ENCODE measurements at places on chromosomes 3 and 15.

DNA sequence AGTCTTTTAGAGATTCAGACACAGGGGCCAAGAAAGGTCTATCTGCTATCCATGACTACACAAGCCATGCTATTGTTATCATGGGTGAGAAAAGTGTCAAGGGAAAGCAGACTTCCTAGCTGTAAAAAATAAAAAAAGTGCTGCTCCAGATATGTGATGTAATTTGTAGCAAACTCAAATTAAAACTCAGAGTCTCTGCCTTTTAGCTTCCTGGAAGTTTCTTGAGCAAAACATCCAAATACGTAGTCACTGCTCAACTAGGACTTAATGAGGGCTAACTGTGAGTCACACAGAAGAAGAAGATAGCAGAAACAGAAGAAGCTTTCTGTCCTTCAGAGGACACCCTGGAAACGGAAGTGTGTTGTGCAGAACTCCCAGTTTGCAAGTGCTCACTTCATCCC, 393.4 kb upstream of the NR2F2 start:
- DNase-seq, result no peak

- no peak for DNase-seq
Measured at GRCh38 chr3:114650808-114651207, 357.0 kb downstream of the TIGIT start.

DNA sequence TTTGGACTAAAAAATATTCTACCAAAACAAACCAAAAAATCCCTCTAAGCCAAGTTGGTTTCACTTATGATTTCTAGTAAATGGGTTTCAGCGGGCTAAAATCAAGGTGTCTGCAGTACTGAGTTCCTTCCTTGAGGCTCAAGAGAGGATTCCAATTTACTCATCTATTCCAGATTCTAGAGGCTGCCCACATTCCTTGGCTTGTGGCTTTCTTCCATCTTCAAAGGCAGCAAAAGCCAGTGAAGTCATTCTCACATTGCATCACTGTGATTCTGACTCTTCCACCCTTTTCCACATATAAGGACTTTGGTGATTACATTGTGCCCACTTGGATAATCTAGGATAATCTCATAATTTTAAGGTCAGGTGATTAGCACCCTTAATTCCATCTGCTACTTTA, 48.1 kb downstream of the DPPA2 start:
- DNase-seq, result no peak

GRCh38 chr3:56207922-56208321, 260.3 kb downstream of the ERC2 start:
- no peak for DNase-seq

DNA sequence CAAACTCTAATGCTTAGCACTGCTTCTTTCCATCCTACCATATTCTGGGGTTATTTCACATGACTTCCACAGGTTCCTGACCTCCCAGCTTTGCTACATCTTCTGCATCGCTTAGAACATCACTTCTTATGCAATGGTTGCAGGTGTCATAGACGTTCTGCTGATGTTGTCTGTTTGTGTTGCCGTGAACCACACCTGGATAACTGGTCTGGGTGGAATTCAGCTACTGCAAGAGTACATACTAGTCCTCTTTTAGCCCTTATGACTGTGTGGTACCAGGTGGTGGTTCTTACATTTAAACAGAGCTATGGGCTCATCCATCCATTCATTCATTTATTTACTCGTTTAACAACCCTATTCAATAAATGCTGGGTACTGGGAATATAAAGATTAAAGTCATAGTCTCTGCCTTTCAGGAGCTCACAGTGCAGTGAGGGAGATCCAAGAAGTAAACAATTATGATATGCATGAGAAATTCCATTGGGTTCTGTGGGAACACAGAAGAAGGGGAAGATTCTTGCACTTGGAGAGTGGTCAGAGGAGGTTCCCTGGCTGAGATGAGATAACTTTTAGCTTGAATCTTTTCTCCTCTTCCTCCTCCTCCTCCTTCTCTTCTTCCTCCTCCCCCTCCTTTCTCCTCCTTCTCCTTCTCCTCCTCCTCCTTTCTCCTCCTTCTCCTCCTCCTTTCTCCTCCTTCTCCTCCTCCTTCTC, 30.8 kb downstream of the TMEM45A start:
- no peak for DNase-seq

DNA sequence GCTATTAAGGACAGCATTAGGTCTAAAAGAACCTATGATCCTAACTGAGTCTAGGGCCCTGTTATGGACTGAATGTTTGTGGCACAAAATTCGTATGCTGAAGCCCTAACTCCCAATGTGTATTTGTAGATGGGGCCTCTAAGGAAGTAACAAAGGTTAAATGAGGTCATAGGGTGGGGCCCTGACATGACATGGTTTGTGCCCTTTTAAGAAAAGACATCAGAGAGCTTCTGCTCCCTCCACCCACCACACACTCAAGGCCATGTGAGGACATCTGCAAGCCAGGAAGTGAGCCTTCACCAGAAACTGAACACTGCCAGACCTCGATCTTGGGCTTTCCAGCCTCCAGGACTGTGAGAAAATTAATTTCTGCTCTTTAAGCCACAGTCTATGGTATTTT, 49.2 kb downstream of the PHC3 start:
- DNase-seq, result no peak

GRCh38 chr15:72827226-72827625, 43.7 kb upstream of the ADPGK start:
- no peak for DNase-seq

DNA sequence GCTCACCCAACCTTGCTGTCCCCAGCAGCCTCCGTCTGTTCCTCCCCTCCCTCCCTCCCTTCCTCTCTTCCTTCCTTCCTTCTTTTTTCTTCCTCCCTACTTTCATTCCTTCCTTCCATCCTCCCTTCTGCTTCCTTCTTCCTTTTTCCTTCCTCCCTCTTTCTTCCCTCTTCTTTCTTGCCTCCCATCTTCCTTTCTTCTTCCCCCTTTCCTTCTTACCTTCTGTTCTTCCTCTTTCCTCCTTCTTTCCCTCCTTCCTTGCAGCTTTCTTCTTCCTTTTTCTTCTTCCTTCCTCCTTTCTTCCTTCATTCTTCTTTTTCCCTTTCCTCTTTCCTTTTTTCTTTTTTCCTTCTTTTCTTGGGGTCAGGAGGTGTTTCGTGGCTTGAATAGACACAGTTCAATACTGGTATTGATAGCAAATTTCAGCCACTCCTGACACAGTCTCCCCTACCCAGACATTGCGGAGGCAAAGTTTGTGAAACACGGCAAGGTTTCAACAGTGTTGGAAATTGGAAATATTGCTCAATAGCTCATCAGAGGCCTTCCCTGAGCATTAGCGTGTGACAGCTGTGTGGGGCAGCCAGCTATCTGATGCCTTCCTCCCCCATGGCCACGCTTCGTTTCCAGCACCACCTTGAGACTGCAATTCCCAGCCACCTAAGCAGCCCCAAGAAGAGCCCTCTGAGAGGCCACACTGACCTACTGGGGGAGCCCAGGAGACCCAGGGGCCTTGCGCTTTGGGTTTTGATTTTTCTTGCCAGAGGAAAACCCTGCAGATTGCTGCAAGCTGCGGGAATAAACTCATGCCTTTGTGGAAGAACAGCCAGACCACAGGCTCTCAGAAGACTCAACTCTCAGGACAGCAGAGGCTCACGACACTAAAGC, 82.2 kb downstream of the KLF15 start:
- no peak for DNase-seq

GRCh38 chr3:62727981-62728380, 147.2 kb downstream of the CADPS start:
- no peak for DNase-seq

DNA sequence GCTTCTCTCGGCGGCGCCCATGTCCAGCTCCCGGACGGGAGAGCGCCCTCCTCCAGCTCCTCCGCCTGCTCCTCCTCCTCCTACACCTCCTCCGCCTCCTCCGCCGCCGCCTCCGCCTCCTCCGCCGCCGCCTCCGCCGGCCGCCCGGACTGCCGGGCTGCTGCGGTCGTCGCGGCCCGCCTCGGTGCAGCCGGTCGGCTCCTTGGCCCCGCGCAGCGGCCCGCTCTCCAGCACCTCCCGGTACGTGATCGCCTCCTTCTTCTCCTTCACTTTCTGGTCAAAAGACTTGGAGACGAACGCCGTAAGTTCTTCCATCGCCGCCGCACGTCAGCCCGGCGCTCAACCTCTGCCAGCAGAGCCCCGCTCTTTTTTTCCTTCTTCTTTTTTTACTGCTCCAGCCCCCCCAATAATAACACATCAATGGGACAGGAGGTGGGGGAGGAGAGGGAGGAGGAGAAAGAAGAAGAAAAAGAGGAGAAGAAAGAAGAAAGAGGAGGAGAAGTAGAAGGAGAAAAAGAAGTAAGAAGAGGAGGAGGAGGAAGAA, 438 bp downstream of the SHOX2 start:
- peak; percentile 62 for DNase-seq

GRCh38 chr3:114974387-114974786, 172.7 kb downstream of the ZBTB20 start:
- no peak for DNase-seq

DNA sequence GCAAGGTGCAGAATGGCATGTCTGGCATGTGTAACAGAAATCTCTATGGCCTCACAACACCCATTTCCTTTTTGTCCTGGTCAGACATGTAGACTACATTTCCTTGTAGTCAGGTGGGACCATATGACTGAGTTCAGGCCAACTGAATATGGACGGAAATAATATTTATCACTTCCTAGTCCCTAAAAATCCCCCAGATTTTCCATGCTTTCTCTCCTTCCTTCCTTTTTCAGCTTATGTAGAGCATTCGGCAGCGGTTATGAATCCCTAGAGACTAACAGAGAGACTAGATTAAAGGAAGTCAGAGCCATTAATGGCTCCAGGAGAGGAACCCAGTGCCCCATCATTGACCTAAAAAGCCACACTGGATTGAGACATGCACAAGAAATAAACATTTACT, 35.8 kb downstream of the SLC9A9 start:
- no peak for DNase-seq

DNA sequence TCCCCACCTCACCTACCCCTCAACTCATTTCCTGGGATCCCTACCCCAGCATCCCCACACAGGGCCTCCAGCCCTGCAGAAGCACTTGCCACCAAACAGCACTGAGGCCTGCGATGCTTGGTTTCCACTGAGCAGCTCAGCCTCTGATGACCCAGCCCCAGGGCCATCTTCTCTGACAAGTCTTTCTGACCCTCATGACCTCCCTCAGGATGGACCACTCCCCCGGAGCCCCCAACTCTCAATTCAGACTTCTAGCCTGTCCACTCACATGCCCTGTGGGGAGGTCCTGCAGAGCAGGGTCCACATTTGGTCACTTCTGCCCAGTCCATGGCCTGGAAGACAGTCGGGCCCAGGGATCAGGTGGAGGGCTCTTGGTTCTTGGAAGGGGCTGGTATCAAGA, 63.4 kb upstream of the SPATA12 start:
- no peak for DNase-seq

DNA sequence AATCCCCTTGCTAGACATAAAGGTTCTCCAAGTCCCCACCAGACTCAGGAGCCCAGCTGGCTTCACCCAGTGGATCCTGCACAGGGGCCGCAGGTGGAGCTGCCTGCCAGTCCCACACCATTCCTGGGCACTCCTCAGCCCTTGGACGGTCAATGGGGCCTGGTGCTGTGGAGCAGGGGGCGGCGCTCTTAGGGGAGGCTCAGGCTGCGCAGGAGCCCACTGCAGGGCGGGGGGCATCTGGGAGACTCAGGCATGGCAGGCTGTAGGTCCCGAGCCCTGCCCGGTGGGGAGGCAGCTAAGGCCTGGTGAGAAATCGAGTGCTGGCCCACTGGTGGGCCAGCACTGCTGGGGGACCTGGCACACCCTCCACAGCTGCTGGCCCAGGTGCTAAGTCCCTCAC, 75.1 kb upstream of the TBC1D5 start:
- DNase-seq, result no peak

DNA sequence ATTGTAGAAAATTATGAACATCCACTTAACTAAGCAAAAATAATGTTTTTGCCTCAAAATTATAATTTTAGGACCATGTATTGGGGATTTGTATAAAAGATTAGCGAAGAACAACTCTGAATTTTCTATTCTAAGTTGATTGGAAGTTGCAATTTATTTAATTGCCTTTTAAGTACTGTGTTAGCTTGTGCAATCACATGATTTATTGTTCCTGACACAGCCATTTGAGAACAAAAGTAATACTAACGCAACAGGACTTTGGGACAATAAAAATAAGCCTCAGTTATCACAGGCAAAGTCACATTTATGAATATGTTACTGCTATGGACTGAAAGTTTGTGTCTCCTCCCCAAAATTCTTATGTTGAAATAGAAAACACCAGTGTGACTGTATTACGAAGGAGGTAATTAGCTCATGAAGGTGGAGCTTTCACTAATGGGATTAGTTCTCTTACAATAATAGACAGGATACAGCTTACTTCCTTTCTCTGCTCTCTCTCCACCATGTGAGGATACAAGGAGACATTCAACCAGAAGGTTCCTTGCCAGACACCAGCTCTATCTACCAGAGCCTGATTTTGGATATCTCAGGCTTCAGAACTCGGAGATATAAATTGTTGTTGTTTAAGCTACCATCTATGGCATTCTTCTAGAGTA, 745.9 kb downstream of the ZBBX start:
- no peak for DNase-seq

- DNase-seq, result no peak
Measured at GRCh38 chr15:69518806-69519205, 66.2 kb downstream of the RPLP1 start.

DNA sequence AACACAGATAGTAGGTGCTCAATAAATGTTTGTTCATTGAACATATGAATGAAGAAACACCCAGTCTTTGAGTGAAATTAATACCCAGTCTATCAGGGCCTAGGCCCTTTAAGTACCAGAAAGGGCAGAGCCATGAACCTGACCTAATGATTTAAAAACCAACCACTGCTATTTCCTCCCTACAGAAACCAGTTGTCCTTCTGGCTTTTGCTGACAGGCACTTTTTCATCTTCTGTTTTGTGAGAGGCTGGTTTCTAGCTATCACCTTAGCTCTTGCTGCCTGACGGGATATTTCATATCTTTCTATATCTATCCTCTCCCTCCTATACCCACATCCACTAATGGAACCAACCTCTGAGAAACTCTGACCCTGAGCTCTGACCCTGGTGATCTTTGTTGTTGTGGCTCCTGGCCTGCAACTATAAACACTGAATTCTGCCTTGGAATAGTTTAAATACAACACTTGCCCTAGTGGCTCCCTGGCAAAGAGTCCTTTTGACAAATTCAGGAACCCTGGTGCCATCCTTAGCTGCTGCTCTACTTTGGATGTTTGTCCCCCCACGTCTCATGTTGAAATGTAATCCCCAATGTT, 4.1 kb upstream of the AHSG start:
- no peak for DNase-seq

GRCh38 chr3:170205302-170205701, 16.9 kb upstream of the PRKCI start:
- no peak for DNase-seq

GRCh38 chr3:76651784-76652183, 388.1 kb upstream of the ROBO2 start:
- no peak for DNase-seq

- DNase-seq, result no peak
Measured at GRCh38 chr15:39502082-39502447, 78.8 kb upstream of the THBS1 start.

DNA sequence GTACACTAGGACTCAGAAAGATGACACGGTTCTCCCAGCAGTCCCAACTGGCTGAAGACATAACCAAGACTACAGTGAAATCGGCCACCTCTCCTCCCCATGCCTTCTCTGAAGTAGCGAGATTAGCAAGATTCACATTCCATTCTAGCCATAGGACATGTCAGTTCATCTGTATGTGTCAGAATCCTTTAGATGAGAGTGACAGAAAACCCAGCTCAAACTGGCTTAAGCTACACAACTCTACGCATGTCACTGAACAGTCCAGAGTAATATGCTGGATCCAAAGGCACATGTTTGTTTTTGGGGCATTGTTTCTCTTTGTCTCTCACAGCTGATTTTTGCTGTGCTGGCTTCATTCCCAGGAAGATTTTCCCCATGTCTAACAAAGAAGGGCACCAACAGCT, 75.8 kb downstream of the RARB start:
- DNase-seq, result no peak
